ENCODE measurements at places on chromosomes 1 and 21.

DNA sequence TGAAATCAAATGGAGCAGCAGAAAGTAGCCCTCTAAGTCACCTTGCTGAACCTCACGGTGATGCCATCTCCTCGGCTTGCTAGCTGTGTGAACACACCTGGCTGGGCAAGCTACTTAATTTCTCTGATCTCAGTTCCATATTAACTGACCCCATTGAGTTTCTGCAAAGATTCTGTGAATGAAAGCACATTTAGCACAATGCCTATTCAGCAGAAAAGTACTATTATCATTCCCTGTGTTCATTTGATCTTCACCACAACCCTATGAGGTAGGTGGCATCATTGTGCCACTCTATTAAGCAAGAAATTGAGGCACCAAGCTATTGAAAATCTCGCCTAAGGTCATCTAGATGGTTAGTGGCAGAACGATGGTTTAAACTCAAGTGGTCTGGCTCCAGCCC is 130.1 kb upstream of the HOOK1 start:
- no peak for DNase-seq
- peaks cover 33% of the 10 kb centered on the region for H3K4me1 ChIP-seq
- H3K4me3 ChIP-seq, result no peak overlapping the region
- no peaks in the 10 kb centered on the region for H3K36me3 ChIP-seq
- no peak overlapping the region for H3K27ac ChIP-seq

- no peak for DNase-seq
- no peak overlapping the region for H3K4me3 ChIP-seq
These were observed 202.9 kb downstream of the TBX15 start for GRCh38 chr1:118785246-118785645.

GRCh38 chr1:35430762-35431161 is 126.4 kb downstream of the KIAA0319L start:
- no peaks in the 10 kb centered on the region for H3K4me1 ChIP-seq
- H3K27ac ChIP-seq, result no peak overlapping the region
- no peak for DNase-seq
- peaks cover 27% of the 10 kb centered on the region for H3K36me3 ChIP-seq
- no peaks in the 10 kb centered on the region for H3K27me3 ChIP-seq

DNA sequence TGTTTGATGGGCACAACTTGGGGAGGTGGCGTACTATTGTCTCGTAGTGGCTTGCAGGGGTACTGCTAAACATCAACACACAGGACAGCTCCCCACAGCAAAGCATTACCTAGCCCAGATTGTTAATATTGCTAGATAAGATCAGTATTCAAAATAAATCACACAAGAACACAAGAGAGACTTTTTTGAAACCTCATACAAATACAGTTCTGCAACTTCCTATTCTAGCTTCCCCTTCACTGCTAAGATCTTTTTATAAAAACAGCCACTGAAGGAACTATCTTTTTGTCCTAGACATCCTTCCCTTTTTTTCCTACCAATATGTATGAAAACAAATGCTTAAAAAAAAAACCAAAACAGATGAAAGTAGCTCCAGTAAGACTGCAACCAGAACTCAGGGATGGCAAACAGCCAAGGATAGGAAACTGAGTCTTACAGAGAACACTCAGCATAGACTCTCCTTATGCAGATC is 137.8 kb upstream of the KRTAP19-8 start:
- no peak overlapping the region for H3K27ac ChIP-seq
- no peak overlapping the region for H3K4me3 ChIP-seq
- H3K27me3 ChIP-seq, result no peaks in the 10 kb centered on the region
- no peaks in the 10 kb centered on the region for H3K4me1 ChIP-seq
- DNase-seq, result no peak

DNA sequence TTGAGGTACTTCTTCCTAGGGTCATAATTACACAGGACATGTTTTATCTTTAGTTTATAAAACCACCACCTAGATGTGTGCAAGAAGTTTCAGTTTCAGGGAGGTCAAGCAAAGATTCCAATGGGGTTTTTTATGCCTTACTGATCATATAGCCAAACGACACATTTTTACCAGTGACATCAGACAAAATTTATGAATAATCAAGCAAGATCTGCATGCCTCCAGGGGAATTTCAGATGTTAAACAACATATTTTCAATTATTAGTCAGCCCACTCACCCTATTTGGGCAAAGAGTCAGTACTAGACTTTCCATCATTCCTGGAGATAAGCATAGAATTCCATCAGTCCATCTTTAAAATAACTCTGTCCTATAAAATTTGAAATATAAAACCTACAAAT is 867.4 kb downstream of the KCNT2 start:
- H3K4me1 ChIP-seq, result no peaks in the 10 kb centered on the region
- H3K27me3 ChIP-seq, result no peaks in the 10 kb centered on the region
- no peak overlapping the region for H3K4me3 ChIP-seq
- no peak overlapping the region for H3K27ac ChIP-seq

DNA sequence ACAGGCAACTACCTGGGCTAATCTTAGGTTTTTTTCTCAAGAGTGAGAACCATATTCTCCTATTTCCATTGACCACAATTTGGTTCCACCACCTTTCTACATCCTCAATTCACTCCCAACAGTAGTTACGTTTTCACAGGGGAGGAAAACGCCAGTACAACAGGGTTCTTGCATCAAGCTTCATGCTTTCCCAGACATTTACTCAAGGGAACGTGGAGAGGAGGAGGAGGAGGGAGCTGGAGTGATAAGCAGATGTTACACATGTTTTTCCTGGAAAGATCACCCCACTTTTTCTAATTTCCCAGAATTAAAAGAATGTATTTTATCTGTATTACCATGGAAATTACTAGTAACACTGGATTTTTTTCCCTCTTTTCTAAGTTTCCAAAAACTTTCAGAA is 58.3 kb downstream of the RGS5 start:
- H3K27me3 ChIP-seq, result no peaks in the 10 kb centered on the region
- no peak overlapping the region for H3K4me3 ChIP-seq
- no peaks in the 10 kb centered on the region for H3K36me3 ChIP-seq
- no peak overlapping the region for H3K27ac ChIP-seq

DNA sequence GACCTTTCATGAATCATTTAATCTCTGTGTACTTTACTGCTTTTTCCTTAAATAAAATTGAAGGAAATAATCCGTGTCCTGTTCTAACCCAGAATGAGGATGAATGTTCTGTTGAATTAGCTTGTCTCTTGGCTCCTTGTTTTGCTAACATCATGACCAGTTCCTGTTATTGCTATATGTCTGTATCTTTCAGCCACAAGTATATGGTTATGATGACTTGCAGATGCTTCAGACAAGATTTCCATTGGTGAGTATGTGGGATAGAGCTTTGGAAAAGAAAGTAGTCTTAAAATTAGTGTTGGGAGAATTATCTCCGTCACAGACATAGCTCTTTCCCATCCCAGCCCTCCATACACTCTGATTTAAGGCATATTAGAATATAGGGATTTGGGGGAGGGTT is 13.6 kb upstream of the HAX1 start:
- no peaks in the 10 kb centered on the region for H3K27me3 ChIP-seq
- no peaks in the 10 kb centered on the region for H3K4me1 ChIP-seq
- H3K4me3 ChIP-seq, result no peak overlapping the region
- DNase-seq, result no peak
- peaks cover 98% of the 10 kb centered on the region for H3K36me3 ChIP-seq
